Hematopoietic multipotent progenitor cell treated with erythropoietin and hydrocortisone succinate and interleukin-3 and kit ligand, for 8 days (in vitro differentiated cells): ENCODE measurements at places on chromosomes 3 and 15.
A peak's percentile ranks its signal among the peaks of the same experiment; 100 is the strongest.

- no peak for DNase-seq
These were observed 3.8 kb downstream of the ZMAT3 start for GRCh38 chr3:179067839-179068238.

- DNase-seq: no peak
These were observed 157.2 kb downstream of the CHDH start for GRCh38 chr3:53688989-53689388.

GRCh38 chr15:80891006-80891405 lies 98.6 kb downstream of the MESD start:
- DNase-seq: no peak

DNA sequence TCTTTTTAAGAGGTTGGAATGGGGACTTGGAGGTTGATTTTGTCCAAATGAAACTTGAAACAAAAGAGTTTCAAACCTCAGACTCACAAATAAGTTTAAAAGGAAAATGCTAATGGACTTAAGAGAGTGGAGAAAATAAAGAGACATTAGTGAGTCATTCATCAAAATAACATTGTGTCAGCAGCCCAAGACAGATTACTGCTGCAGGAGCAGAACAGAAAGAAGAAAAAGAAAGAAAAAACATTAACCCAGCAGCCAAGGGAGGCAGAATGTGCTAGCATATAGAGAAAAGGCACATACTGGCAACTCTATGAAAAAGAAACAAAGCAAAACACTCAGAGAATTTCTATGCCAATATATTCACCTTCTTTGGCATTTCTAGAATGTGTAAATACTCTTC lies 42.6 kb downstream of the ADAMTS9 start:
- DNase-seq: no peak

DNA sequence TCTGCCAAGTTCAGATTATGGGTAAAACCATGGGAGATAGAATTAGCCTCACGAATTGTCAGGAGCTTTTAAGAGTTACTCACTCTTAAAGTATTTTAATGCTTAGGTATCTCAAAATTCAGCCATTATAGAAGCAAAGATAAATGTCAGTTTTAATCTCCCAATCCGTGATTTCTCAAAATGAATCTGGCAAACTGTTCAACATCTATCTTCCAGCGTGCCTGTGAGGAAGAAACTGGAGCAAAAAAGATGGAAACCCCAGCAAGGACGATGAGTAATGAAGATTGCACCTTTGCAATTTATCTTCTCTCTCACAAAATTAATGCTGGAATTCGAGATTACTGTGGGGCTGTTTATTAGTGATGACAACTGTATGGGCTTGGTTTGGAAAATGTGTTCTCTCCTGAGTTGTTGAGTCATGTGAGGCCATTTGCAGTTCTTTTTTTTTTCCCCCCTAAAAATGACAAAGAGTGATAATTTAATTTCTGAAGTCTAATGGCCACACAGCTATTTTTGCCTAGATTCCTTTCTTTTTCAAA lies 70.5 kb downstream of the PYDC2 start:
- no peak for DNase-seq

GRCh38 chr3:138186221-138186620 lies 880 bp upstream of the ARMC8 start:
- peak; percentile 57 for DNase-seq

DNA sequence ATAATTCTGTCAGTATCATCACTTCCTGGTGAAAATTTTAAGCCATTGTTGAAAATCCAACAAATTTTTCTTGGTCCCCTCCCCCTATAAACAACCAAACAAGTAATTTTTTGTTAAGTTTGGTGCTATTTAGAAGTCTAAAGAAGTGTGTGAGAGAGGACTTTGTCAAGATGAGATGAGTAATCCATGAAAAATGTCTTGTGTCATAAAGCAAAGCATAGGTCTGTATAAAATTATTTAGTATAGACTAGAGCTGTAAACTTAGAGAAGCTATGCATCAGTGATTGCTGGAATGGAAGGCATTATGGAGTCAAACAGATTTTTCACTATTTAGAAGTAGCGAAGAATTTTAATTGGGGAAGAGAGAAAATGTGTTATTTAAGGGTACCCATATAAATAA lies 31.4 kb downstream of the MAPK6 start:
- no peak for DNase-seq

GRCh38 chr3:29514912-29515311 lies 234.0 kb downstream of the RBMS3 start:
- DNase-seq: no peak

- DNase-seq: no peak
These were observed 24.3 kb upstream of the CP start for GRCh38 chr3:149245738-149246451.

DNA sequence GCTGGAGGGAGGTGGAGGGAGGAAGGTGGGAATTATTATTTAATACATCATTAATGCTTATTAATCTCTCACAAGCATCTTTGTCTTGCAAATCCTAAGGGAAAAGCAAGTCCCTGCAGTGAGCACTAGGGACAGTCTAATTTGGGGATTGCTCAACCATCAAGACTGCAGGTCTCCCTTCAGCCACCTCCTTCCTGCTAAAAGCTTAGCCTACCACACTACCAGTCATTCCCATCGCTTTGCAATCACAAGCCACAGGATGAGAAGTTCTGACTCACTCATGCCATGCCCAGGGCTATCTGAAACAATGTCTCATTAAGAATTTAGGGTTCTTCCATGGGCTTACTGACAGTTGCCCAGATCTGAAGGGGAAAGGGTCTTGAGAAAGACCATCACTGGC lies 51.0 kb upstream of the EIF1B start:
- DNase-seq: peak; percentile 47

DNA sequence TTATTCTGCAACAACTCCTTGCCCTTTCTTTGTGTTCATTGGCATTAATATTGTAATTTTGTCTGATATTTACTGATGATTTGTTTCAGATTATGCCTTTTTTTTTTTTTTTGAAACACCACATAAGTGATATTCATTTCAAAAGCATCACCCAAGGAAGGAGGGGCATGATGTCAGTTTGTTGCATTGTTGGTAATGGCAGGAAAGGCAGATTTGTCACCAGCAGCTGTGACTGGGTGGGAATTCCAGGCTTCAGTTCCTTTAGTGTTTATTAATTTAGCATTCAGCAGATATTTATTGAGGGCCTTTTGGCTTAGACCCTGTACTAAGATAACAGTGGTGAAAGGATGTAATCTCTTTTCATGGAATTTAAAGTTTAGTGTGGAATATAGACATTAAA lies 19.5 kb downstream of the SENP2 start:
- DNase-seq: no peak

DNA sequence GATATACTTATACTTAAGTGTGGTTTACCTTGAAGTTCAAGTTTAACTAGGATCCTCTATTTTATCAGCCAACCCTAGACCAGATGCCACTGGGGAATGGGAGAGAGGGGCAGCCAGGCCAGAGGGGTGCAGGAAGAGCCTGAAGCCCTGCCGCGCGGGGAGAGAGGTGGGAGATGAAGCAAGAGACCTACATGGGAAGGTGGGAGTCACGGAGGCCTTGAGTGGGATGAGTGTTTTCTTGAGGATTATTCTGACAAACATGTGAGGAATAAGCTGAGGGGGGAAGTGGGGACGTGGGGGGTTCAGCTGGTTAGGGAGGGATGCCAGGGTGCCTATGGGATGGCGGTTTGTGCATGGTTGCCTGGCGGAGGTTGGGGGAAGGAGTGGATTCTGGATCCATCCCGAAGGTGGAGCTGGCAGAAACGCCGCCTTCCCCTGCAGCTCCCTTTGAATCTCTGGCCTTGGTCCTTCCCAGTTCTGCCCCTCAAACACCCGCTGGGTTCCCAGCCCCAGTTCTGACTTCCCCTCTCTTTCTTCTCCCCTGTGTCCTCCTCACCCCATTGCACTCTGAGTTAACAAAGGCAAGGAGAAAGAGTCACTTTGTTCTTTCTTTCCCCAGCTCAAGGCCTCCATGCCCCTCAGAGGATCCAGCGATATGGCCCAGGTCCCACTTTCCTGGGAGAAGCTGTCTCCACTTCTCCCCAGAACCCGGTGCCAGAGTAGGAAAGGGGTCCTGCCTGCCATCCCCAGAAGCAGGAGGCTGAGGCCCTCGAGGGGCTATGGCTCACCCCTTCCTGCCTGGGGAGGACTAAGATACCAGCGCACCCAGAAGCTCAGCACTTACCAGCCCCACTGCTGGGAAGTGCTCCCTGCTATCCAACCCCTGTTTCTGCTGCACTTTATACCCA lies 274.2 kb downstream of the UACA start:
- DNase-seq: no peak

DNA sequence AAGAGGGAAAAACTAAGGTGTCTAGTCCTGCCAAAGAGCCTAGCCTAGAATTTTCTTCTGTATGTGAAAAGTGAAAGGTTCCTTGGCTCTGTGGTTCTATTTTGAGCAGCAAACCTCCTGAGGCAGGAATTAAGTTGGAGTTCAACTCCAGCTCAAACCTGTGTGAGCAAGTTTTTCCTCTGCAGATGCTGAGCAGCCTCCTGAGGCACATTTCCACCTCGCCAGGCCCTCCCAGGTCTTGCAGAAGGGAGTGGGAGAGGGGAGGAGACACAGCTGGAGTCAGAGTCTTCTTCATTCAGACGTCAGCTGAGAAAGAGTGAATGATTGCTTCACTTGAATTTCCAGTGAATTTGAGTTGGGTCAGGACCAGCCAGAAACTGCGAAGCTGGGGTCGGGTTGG lies 69.5 kb upstream of the ETV5 start:
- DNase-seq: no peak

DNA sequence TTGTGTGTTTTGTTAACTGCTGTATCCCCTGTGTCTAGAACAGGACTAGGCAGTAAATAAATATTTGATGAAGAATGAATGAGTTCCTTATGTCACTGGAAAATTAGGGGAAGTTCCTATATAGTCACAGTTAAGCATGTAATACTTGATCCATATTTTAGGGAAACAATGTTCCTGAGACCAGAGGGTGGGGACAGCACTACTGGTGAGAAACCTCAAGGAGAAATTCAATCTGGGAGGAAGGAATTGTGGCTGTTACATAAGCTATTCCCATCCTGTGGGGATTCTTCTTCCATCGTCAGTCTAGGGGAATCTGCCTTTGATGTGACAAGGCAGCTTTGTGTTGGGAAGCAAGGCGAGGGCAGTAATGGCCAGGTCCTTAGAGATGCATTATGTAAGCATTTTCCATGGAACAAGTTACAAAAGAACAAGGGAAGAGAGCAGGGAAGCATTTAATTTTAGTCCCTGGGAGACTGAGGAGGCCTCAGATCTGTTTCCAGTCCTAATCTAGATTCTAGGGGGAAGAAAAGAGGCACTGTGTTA lies 219.3 kb upstream of the TTC14 start:
- DNase-seq: no peak

GRCh38 chr15:78712797-78713515 lies 71.9 kb upstream of the CHRNB4 start:
- DNase-seq: no peak

- DNase-seq: no peak
These were observed 135.1 kb downstream of the RBPMS2 start for GRCh38 chr15:64640146-64640871.

- no peak for DNase-seq
These were observed 369.8 kb downstream of the TBC1D5 start for GRCh38 chr3:17372362-17373210.

DNA sequence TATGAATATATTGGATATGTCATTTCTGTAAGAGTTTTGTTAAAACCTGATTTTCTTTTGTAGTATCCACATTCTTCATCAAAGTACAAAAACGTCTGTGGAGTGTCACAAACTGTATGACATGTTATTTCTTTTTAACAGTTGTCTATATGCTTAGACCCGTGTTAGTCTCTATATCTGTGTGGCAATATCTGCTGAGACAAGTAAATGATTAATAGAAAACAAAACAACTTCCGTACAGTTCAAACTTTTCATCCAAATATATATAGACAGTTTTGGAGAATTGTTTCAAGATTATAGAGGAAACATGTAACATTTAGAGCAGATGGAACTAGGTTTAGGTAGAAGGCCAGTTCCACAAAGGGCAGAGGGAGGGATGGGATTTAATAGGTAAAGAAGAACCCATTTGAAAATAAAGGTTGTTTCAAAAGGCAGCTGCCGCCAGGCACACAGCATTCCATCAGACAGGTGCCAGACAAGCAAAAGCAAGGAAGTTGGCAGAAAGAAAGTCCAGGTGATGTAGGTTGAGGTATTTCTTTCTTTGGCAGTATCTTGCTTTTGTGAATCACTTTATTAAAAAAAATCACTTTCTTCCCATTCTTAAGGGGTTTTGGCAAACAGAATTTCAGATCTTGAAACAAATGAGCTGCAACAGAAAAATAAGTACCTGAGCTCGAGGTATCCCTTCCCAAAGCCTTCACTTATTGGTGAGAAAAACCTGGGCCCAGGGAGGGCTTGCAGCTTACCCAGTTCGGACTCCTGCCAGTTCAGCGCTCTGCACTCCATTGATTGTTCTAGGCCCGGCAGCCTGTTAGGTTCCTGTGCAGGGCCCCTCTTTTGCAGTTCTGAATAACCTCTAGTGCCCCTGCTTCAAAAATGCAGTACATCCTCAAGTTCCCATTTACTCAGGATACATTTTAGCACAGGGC lies 49.0 kb downstream of the LRRN1 start:
- no peak for DNase-seq

DNA sequence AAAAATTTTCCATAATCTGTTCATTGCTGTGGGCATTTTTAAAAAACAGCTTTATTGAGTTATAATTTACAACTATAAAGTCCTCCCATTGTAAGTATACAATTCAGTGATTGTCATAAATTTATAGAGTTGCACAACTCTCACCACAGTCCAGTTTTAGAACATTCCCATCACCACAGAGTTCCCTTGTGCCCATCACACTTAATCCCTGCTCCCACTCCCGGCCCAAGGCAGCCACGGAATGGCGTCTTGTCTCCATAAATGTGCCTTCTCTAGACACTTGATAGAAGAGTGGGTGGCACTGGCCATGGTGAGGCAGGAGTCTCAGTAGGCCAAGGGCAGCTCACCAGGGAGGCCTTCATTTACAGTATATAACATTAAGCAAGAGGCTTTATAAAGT lies 6.3 kb downstream of the TSEN2 start:
- no peak for DNase-seq

DNA sequence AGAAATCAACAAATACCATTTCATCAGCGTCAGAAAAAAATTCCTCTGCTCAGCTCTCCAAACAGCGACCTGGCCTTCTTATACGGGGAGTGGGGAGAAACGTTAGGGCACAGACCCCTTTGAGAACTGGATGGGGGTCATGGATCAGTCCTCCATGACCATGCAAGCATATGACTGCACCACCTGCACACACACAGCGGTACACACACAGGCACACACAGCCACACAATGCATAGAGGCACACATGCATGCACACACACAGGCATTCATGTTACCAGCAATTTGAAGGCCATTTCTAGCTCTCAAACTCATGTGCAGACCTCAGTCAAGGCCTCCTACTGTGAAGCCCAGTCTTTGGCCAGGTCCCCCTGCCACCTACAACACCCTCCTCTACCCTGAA lies 50.2 kb downstream of the SLC41A3 start:
- no peak for DNase-seq

DNA sequence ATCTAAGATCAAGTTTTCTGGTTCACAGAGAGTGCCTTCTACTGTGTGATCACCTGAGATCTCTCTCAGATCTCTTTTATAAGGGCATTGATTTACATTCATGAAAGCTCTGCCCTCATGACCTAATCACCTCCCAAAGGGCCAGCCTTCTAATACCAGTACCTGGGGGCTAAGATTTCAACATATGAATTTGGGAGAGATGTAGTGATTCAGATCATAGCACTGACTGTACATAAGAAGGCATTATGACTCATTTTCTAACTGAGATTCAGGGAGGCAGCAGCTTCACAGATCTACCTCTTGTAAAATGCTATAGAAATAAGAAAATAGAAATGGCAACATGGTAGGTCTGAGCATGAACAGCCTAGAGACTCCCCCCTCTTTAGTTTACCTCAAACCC lies 39.6 kb downstream of the VGLL3 start:
- no peak for DNase-seq

GRCh38 chr3:38829404-38829803 lies 13.4 kb upstream of the SCN10A start:
- DNase-seq: no peak

GRCh38 chr3:124834723-124835718 lies 52.1 kb downstream of the ITGB5 start:
- DNase-seq: peak; percentile 26
